ENCODE measurements at places on chromosomes 12 and 14.

GRCh38 chr14:102226356-102227125 lies 78.4 kb downstream of the MOK start:
- DNase-seq = no peak

- DNase-seq = no peak
These were observed 8.5 kb upstream of the SOCS2 start for GRCh38 chr12:93563807-93564538.

GRCh38 chr14:78746086-78746595 lies 576.0 kb downstream of the NRXN3 start:
- DNase-seq = no peak

GRCh38 chr14:71465316-71465715 lies 466.9 kb upstream of the RGS6 start:
- no peak for DNase-seq

GRCh38 chr12:94150240-94151121 lies 2.1 kb downstream of the PLXNC1 start:
- no peak for DNase-seq

- DNase-seq = no peak
These were observed 44.1 kb downstream of the TSPAN11 start for GRCh38 chr12:30970559-30971197.

DNA sequence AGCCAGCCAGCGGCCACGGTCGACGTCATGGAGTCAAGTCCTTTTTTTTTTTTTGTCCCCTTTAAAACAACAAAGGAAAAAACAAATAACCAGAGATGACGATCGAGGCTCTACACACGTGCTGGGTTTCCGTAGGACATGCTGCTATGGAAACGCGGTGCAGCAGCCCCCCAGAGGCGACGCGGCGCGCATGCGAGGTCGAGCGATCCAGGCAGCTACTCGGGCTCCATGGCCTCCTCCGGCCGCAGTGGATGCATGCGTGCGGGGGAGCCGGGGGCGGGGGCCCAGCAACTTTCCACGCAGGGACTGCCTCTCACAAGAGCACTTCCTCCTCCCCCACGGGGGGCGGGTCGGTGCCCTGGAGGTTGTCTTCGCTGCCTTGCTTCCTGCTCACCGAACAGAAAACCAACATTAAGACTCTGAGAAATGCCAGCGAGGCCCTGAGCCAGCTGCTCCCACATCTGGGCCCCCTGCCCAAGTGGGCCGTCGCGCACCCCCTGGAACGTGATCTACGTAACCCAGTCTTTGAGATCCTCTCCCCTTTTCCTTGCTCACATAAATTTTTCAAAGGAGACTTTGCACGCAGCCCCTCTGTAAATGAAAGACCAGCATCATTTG lies 30.7 kb downstream of the P2RX4 start:
- no peak for DNase-seq

DNA sequence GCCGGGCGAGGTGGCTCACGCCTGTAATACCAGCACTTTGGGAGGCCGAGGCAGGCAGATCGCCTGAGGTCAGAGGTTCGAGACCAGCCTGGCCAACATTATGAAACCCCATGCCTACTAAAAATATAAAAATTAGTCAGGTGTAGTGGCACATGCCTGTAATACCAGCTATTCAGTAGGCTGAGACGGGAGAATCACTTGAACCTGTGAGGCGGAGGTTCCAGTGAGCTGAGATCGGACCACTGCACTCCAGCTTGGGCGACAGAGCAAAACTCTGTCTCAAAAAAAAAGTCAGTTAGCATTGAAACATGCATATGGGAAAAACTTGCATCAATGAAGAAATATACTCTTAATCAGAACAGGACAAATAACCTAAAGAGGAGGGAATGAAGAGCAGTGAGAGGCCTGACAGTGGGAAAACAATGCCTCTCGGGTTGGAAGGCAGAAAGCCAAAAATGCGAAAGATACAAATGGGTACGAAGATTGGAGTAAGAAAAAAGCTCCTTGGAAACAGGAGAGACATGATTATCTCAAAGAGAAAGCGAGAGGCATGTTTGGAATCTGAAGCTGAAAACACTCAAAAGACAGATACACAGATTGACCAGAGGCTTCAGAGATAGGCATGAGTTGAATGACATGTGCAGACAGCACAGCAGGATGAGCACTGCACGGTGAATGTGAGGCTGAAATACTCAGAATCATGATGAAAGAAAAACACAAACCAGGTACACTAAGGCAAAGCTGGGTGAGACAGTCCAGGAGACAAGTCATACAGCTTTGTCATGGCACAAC lies 30.6 kb downstream of the RESF1 start:
- peak; percentile 27 for DNase-seq

DNA sequence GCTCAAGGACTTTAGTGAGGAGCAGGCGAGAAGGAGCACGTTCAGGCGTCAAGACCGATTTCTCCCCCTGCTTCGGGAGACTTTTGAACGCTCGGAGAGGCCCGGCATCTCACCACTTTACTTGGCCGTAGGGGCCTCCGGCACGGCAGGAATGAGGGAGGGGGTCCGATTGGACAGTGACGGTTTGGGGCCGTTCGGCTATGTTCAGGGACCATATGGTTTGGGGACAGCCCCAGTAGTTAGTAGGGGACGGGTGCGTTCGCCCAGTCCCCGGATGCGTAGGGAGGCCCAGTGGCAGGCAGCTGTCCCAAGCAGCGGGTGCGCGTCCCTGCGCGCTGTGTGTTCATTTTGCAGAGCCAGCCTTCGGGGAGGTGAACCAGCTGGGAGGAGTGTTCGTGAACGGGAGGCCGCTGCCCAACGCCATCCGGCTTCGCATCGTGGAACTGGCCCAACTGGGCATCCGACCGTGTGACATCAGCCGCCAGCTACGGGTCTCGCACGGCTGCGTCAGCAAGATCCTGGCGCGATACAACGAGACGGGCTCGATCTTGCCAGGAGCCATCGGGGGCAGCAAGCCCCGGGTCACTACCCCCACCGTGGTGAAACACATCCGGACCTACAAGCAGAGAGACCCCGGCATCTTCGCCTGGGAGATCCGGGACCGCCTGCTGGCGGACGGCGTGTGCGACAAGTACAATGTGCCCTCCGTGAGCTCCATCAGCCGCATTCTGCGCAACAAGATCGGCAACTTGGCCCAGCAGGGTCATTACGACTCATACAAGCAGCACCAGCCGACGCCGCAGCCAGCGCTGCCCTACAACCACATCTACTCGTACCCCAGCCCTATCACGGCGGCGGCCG lies 1.1 kb downstream of the PAX9 start:
- DNase-seq = no peak

DNA sequence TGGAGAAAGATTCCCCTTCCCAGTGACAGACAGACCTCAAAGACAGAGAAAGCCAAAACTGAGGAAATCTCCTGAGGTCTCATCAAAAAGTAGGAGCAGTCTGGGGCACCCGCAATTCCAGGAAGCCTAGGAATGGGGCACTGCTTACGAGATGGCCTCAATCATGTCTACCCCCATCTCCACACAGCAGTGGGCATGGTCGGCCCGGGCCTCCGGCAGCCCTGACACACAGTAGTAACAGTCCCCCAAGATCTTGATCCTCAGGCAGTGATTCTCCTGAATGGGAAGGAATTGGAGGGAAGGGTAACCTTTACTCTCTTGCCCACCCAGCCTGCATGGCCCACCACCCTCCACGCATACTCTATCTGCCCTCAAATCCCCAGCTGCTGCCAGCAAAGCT lies 11.9 kb downstream of the ADCY6 start:
- DNase-seq = no peak

DNA sequence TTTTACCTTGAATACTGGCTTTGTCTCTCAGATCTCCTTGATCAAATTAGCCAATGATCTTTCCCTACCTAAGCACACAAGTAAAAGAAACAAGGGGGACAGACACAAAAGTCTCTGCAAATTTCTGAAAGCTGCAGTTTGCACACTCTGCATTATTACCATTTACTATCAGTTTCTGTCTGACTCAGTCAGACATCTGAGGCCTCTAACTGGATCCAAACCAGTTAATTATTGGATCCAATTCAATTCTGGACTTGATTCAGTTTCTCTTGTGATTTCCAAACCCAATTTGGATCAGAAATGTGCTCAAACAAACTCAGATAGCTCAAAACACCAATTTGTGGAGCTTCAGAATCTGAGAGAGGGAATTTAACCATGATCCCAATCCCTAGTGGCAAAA lies 16.6 kb downstream of the SSTR1 start:
- no peak for DNase-seq

DNA sequence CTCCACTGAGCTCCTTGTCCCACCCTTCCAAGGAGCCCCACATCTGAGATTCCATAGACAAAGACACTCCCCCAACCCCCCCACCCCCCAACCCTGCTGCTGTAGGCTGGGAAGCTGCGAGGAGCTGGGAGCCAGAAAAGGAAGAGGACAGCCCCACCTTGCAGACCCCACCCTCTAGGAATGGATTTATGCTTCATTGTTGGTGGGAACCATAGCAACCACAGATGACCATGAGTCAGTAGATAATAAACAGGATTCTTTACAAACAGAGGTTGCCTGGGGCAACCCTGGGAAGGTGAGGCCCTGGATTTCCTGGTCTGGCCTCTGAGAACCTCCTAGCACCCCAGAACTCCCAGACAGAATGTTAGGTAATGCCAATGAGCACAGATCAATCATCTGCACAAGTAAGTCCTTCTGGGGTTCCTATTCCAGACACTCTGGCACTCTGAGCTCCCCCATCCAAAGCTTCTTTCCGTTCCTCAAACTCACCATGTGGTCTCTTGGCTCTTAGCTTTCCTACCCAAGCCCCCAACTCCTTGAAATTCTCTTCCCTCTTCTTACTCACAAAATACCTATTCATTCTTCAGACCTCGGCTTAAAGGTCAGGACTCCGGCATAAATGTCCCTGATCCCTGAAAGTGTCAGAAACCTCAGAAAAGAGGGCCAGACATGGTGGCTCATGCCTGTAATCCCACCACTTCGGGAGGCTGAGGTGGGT lies 15.2 kb upstream of the PLEKHG6 start:
- DNase-seq = no peak

GRCh38 chr12:120873226-120873625 lies 30.9 kb downstream of the SPPL3 start:
- DNase-seq = no peak

GRCh38 chr14:33490555-33490954 lies 460.3 kb downstream of the EGLN3 start:
- no peak for DNase-seq

DNA sequence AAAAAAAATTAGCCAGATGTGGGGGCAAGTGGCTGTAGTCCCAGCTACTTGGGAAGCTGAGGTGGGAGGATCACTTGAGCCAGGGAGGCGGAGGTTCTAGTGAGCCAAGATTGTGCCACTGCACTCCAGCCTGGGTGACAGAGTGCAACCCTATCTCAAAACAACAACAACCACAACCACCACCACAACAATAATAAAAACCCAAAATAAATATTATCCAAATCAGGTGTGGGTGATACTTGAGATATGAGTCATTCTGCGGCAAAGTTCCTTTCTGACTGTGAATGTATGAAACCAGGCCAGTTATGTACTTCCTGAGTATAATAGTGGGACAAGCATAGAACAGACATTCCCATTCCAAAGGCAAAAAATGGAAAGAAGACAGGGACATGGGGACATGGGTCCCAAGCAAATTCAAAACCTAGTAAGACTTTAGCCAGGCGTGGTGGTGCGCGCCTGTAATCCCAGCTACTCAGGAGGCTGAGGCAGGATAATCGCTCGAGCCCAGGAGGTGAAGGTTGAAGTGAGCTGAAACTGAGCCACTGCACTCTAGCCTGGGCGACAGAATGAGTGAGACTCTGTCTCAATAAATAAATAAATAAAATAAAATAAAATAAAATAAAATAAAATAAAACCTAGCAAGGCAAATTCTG lies 9.7 kb upstream of the ERC1 start:
- DNase-seq = no peak

DNA sequence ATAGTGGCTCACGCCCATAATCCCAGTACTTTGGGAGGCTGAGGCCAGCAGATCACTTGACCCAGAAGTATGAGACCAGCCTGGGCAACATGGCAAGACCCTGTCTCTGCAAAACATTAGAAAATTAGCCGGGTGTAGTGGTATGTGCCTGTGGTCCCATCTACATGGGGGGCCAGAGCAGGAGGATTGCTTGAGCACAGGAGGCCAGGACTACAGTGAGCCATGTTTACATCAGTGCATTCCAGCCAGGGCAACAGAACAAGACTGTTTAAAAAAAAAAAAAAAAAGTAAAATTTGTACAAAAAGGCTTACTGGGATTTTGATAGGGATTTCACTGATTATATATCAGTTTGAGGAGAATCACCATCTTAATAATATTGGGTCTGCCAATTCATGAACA lies 7.8 kb downstream of the HCFC2 start:
- no peak for DNase-seq

- DNase-seq = no peak
These were observed 33.6 kb downstream of the CMKLR1 start for GRCh38 chr12:108305520-108305919.

DNA sequence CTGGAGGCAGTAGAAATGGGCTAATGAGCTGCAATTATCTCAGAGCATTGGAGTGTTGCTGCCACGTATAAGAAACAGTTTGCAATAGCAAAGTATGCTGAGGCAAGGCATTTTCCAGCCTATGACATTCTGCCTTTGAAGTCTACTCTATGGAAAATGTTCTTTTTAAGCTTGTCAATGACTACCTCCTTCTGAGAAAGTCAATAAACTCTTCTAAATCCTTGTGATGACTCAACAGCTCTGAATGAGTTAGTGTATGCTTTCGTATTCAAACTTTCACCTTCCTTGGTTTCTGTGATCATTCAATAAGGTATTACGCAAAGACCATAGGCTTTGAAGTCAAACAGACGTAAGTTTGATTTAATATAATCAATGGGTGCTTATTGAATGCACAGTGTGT lies 111.2 kb downstream of the CAPZA3 start:
- no peak for DNase-seq

DNA sequence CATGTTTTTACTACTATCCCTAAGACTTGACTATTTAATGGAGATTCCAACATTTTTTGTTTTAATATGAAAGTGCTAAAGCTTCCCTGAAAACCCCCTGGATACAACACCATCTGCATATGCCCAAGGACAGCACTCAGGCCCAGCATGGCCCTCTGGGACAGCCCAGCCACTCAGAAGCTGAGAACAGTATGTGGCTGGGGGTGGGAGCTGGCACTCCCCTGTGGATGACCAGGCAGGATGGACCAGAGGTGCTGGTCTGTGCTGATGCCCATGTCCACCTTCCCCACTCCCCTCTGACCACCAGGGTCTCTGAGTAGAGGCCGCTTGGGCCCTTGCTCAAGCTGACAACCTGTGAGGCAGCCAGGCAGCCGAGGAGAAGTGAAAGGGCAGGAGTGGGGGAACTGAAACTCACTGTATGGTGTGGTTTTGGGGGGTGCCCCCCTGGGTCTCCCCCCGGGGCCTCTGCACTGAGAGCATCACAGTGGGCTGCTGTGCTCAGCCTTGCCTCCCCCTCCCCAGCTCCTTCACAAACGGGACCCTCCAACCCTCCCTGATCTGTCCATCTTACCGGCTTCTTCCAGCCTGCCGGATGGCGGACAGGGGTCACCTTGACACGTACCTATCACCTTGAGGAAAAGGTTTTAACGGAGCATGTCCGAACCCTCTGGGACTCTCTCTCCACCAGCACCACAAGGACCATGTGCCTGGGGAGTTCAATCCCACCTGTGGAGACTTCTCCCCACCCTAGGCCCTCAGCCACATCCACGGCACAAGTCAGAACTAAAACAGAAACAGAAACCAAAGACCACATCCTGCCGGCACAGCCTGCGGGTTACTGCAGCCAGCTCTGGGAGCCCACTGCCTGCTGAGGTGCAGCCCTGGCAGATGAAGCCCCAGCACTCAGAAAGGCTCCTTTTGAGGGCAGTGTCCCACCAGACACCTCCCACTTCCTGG lies at the start of gene TMEM229B:
TSS of gene TMEM229B (minus strand) at position 785 of the 957 bp plus-strand sequence. CDS start 14,798 bp downstream, outside the sequence.
- no peak for DNase-seq

GRCh38 chr14:89540830-89541470 lies 123.9 kb upstream of the FOXN3 start:
- no peak for DNase-seq
